Tibial nerve (tissue), 4 donors: ENCODE measurements at places on chromosomes 1 and 21. TPM values are rescaled to one million over a fixed set of nuclear protein-coding genes. Genes with fewer than 3 reads are reported as not detected.

GRCh38 chr1:92262516-92262915 lies 36.3 kb downstream of the GLMN start:
- no peak overlapping the region for H3K4me3 ChIP-seq
- no peaks in the 10 kb centered on the region for H3K36me3 ChIP-seq
- no peaks in the 10 kb centered on the region for H3K27me3 ChIP-seq
- H3K27ac ChIP-seq, result no peak overlapping the region

GRCh38 chr1:168892931-168893330 lies 163.9 kb upstream of the DPT start:
- DNase-seq, result no peak
- H3K27ac ChIP-seq, result no peak overlapping the region
- no peak overlapping the region for H3K4me3 ChIP-seq
- H3K27me3 ChIP-seq, result no peaks in the 10 kb centered on the region

GRCh38 chr1:46477153-46477929 lies 12.3 kb upstream of the DMBX1 start:
- H3K27ac ChIP-seq, result no peak overlapping the region
- H3K27me3 ChIP-seq, result no peaks in the 10 kb centered on the region
- H3K4me1 ChIP-seq, result no peaks in the 10 kb centered on the region

C1orf116 gene
- total RNA-seq, result 0.44 TPM

CHAF1B gene
- 0.87 TPM for total RNA-seq

VTCN1 gene
- not detected for total RNA-seq
